ENCODE measurements at places on chromosomes 3 and 15. TPM values are rescaled to one million over a fixed set of nuclear protein-coding genes. Genes with fewer than 3 reads are reported as not detected.

DNA sequence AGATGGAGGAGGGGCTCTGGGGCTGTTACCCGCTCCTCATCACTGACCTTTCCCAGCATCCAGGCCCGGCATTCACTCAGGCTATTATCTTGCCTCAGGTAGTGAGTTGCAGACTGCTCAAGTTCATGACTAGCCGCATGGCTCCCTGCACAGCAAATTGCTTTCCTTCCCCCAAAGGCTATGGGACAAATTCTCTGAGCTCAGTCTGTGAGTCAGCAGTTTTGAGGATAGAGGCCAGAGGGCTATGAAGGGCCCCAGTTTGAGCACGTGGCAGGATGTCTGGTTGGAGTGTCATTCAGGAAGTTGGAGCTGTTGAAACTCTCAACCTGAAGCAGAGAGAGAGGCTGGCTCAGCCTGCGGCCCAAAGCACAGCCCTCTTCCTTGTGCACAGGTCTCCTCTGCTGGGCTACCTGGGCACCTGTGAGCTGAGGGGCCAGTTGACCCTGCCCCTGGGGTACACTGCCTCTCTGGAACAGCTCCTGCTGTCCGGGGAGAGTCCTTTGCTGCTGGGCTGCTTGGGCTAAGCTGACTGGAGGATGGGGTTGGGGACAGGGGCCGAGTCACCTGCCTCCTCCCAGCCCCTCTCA is 7.9 kb downstream of the FAH start:
- DNase-seq: no peak

- DNase-seq: no peak
Measured at GRCh38 chr3:59243476-59243875, 193.7 kb upstream of the CFAP20DC start.

DNA sequence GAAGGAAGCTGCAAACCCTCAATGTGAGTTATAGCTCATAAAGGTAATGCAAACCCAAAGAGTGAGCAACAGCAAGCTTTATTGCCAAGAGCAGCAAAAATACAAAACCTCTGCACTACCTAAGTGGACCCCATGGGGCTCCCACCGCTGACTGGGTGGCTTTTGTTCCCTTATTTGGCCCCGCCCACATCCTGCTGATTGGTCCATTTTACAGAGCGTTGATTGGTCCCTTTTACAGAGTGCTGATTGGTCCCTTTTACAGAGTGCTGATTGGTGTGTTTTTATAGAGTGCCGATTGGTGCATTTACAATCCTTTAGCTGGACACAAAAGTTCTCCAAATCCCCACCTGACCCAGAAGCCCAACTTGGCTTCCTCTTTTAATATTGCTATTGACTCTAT is 154.5 kb upstream of the NSMCE3 start:
- no peak for DNase-seq

DNA sequence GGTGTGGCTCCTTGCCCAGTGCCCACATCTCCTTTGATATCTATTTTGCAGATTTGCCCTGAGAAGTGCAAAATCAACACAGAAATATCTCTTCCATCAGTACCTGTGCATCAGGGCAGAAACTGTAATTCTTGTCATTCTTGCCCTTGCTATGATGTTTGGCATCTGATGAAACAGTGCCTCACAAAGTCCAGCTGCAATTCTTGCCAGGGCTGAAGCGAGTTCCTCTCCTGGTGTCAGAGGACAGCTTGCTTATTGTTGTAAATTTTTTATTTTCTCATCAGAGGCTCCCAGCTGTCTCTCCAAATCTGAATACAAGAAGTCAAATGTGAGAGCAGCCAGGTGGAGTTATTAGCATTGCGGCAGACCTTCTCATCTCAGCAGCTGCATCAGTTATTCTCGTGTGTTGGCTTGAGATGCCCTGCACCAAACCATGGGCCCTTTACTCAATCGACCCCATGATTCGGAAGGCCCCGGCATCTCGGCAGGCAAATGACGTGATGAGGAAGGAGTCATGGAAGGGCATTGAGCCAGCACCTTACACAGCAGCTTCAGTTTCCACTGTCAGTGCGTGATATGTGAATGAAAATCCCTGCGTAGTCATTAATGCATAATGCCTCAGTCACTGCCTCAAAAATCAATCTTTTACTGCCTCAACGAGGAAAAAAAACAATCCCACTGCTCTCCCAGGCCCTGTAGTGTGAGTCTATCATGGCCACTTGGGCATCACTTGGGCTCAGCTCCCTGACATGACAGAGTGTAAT is 93.4 kb downstream of the CCNL1 start:
- DNase-seq: no peak

GRCh38 chr3:38119248-38119544 is 17.7 kb downstream of the ACAA1 start:
- DNase-seq: no peak

DNA sequence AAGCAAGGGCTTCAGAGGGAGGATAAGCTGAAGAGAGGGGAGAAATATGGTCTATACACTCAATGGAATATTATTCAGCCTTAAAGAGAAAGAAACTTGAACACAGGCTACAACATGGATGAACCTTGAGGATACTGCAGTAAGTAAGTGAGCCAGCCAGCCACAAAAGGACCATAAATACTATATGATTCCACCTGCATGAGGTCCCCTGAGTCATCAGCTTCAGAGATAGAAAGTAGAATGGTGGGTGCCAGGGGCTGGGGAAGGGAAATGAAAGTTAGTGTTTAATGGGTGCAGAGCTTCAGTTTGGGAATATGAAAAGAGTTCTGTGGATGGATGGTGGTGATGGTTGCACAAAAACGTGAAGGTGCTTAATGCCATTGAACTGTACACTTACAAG is 68.4 kb upstream of the SEC13 start:
- no peak for DNase-seq

DNA sequence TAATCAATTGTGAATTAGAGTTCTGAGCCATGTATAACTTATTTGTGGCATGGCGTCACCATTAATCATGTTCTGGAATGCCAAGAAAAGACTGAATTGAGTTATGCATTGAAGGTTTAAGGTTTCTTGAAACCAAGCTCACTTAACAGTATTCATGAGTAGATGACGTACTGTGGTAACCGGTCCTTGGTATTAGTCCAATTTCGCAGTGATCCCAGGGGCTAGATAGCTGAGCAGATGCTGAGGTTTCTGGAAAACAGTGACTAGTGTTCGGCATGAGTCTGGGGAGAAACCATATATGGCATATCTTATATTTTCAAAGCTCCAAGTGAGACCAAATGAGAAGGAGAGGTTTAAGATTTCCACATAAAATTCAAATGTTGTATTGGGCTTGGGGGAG is 218.3 kb upstream of the LYSMD4 start:
- DNase-seq: no peak

GRCh38 chr15:36729418-36729817 is 150.0 kb downstream of the CDIN1 start:
- no peak for DNase-seq

- no peak for DNase-seq
Measured at GRCh38 chr3:159807137-159808040, 181.2 kb upstream of the IL12A start.

DNA sequence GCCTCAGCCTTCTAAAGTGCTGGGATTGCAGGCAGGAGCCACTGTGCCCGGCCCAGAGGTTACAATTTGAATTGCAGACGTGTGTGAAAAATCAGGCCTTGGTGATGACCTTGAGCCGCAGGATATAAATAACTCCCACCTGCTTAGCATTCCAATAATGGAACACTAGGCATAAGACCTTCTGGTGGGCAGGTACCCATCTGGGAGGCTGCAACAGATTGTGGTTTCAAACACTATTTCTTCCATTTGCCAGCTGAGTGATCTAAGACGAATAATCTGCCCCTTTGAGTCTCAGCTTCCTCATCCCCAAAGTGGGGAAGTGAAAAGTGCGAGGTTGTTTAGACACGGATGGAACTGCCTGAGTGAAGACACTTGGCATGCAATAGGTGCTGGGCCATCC is 47.7 kb upstream of the HERC1 start:
- no peak for DNase-seq

GRCh38 chr15:42155546-42156242 is 742 bp downstream of the PLA2G4F start:
- DNase-seq: no peak

GRCh38 chr15:66151809-66152208 is 101.7 kb downstream of the MEGF11 start:
- no peak for DNase-seq

DNA sequence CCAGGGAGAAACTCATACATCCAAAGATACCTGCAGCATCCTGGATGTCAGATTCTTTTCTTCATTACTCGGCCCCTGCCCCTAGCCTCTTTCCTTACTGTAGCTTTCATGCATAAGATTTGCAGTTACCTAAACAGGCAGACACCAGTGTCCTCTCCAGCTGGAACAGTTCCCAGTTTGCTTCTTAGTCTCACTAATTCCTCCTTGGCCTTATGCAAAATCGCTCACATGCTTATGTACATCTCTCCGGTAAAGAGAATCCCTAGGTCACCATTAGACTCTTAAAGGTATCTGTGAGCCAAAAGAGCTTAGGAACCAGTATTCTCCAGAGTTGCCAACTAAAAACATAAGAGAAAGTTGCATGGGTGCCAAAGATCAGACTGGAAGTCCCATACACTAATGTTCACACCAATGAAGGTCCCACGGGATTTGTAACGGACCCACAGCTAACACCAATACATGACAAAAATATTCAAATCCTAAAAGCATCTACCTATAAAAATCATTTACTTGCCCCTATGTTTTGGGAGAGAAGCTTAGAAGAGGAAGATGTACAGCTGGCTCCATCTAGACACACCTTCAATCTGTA is 66.6 kb downstream of the CBLB start:
- no peak for DNase-seq

DNA sequence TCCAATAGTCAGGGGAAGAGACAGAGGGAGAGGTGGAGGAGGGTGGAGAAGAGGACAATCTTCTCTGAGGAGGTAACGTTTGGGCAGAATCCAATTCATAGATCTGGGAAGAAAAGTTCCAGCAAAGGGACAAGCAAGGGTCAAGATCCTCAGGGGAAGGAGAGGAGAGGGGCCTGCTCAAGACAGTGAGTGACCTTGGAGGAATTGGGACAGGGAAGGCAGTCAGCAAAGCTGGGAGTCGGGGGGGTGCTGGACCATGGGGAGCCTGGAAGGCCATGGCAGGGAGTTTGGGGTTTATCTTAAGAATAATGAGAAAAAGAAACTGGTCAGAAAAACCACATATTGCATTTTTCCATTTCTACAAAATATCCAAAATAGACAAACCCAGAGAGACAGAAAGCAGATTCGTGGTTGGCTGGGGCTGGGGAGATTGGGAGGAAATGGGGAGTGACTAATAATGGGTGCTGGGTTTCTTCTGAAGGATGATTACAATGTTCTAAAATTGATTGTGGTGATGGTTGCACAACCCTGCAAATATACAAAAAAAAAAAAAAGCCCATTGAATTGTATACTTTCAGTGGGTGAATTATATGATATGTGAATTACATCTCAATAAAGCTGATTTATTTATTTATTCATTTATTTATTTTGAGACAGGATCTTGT is 19.6 kb upstream of the SRP14 start:
- no peak for DNase-seq

The UPK1B gene
- not detected for total RNA-seq

All from frontal cortex (tissue), 4 donors.